Activated CD4-positive, CD25-positive, alpha-beta regulatory T cell (primary cell): ENCODE measurements at places on chromosomes 13 and 19.
A peak's percentile ranks its signal among the peaks of the same experiment; 100 is the strongest.

- no peak for DNase-seq
These were observed 30.1 kb upstream of the METTL21C start for GRCh38 chr13:102724923-102725322.

DNA sequence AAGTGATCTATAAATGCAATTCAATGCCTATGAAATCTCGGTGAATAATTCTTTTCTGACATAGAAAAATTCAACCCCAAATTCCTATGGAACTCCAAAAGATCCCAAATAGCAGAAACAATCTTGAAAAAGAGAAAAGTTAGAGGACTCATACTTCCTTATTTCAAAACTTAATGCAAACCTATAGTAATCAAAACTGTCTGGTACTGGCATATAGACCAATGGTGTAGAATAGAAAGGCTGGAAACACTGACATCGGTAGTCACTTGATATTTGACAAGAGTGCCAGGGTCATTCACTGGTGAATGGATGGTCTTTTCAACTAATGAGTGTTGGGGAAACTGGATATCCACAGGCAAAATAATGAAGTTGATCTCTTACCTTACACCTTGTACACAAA is 637.1 kb upstream of the PCDH9 start:
- no peak for DNase-seq

DNA sequence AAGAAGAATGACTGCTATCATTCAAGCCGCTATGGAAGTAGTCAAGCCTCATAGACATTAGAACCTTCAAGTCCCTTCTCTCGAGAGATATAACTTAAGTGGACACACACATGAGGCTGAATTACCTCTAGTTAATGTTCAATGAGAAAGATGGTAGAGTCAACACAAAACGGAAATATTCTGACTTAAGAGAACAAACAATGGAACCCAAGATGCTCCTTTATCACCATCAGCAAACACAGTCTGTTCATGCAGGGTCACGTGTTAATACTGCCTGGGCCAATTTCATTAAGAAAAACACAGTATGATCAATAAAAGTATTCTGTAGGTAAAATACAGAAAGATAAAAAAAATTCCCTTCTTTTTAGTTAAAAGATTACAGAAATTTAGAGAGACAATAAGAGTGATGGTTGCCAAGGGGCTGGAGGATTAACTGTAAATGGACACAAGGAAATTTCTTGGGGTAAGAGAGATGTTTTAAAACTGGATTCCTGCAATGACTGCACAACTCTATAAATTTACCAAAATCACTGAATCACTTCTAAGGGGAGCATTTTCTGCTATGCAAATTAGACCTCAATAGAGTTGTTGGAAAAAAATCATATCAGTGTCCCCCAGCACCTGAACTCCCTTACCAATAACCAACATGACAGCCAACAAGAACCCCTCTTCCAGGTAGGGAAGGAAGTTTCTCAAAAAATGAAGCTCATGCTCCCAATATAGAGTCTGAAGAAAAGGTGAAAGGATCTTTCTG is 256.6 kb downstream of the ABCC4 start:
- DNase-seq, result no peak

GRCh38 chr19:35063940-35064818 is 22.7 kb downstream of the HPN start:
- DNase-seq, result no peak

GRCh38 chr13:45623516-45624090 is 8.1 kb upstream of the ERICH6B start:
- DNase-seq, result no peak

- no peak for DNase-seq
These were observed 131.5 kb downstream of the IER2 start for GRCh38 chr19:13281567-13282291.

GRCh38 chr19:35889370-35890112 is 10.8 kb downstream of the NFKBID start:
- no peak for DNase-seq

GRCh38 chr13:56412856-56413255 is 727.9 kb upstream of the PRR20A start:
- DNase-seq, result no peak

DNA sequence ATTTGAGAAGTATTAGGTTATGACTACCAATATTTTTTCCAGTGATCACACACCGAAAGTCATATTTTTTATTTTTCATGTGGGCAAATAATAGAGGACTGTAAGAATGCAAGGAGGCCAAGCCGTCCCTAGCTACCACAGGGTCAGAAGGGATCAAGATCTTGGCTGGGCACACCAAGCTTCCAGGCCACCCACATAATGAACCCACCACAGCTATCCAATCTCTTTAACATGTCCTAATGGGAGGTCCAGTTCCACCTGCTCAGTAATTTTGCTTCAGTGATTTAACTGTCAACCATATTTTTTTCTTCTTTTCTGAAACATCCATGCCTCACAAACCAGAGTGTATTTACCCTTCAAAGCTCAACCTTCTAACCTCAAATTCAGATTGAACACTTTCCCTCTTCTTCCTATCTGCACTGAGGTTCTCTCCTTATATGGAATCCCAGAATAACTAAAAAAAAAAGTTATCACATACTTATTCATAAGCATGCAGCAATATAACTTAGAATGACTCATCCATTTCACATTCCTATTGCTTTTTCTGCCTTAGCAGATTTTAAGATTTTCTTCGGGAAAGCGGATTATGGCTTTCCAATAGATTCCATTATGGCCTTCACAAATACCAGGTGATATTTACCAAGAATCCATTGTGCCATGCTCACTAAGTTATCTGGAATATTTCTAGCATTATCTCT is 12.2 kb downstream of the ARGLU1 start:
- DNase-seq, result no peak

GRCh38 chr19:18399008-18399407 is 1.6 kb upstream of the LRRC25 start:
- DNase-seq, result no peak

DNA sequence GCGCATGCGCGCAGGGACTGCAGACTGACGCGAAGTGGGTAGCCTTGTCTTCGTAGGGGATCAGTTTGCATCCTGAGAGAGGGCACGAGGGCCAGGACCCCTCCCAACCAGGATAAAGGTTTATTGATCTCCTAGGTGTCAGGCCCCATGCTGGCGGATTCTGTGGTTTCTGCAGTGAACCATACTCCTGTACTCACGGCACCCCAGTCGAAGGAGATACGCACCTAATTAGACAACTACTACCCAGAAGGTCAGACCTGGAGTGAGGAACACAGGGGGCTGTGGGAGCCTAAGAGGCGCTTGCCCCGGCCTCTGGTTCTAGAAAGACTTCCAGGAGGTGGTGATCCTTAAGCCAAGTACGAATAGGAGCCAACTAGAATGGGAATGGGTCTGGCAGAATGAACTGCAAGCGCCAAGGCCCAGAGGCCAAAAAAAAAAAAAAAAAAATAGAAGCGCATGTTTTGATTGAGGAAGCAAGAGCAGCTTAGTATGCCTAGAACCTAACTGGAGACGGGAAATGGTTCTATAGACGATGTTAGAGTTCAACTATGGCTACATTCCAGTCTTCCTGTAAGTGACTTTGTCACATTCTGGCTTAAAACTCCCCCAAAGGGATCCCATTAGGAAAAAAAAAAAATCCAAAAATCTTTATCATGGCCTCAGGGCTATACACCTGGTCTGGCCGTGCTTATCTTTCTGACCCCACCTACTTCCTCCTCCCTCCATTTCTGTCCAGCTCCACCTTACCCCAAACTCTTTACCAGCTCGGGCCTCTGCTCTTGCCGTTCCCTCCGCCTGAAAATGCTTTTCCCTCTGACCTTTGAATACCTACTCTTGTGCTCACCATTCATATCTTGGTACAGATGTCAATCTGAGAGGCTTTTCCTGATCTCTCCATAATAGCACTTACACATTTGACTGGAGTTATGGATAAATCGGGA is 902 bp upstream of the ZNF428 start:
- no peak for DNase-seq

- no peak for DNase-seq
These were observed 20.1 kb downstream of the FPR3 start for GRCh38 chr19:51815043-51815442.

- DNase-seq, result no peak
These were observed 8.0 kb downstream of the ATP4A start for GRCh38 chr19:35555301-35556005.

DNA sequence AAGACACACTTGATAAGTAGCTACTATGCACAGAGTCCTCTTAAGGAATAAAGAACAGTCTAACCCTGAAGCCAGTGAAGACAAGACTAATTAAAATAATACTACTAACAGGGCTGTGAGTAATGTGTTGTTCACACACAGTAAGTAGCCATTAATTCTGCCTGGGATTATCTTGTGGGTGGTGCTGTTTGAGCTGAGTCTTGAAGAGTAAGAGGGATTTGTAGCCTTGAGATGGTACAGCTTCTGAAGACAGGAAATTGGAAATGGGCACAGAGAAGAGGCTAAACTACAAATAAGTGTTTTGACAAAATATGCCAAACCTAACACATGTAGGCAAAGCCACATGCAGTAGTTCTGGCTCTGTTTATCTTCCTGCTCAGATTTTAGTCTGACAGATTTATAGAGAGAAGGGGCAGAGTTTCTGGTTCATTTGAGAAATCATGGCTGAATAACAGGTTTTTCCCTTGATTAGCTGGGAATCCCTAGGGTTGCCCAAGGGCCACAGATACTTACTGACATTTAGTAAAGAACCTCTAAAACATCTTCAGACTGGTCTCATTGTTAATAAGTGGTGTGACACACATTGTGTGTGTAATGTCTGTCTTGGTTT is 38.0 kb downstream of the ITGBL1 start:
- DNase-seq, result no peak

- no peak for DNase-seq
These were observed 27.6 kb downstream of the SCEL start for GRCh38 chr13:77563111-77563510.

GRCh38 chr13:98487522-98487921 is 89.4 kb downstream of the STK24 start:
- DNase-seq, result no peak

- DNase-seq, result no peak
These were observed 40.6 kb downstream of the CCDC122 start for GRCh38 chr13:43838909-43839308.

- no peak for DNase-seq
These were observed 81.2 kb downstream of the COL4A2 start for GRCh38 chr13:110388108-110388943.

DNA sequence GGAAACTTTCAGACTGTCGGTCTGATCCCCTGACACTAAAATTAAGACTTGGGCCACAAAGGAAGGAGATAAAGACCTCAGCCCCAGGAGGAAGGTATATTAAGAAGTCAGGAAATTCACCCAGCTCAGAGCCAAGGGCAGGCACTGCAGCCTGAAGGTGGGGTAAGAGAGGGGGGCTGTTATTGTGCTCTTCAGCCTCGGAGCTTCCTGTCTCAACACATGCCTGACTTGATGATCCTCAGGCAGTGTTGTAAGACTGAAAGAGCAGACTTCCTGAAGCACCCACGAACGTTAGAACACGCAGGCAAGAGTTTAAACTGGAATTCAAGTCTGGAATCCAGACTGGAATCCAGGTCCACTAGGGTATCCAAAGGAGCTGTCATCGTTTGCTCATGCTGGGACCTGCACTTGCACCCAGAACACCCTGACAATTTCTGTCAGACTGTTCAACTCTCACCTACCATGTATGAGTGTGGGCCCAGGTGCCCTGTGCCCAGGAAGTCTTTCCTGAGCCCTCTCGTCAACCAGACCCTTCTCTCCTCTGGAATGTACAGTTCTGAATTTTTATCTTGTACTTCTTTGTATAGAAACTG is 10.7 kb upstream of the FLT1 start:
- DNase-seq, result no peak

- DNase-seq, result no peak
These were observed 2.7 kb upstream of the MAP2K7 start for GRCh38 chr19:7900931-7901330.

DNA sequence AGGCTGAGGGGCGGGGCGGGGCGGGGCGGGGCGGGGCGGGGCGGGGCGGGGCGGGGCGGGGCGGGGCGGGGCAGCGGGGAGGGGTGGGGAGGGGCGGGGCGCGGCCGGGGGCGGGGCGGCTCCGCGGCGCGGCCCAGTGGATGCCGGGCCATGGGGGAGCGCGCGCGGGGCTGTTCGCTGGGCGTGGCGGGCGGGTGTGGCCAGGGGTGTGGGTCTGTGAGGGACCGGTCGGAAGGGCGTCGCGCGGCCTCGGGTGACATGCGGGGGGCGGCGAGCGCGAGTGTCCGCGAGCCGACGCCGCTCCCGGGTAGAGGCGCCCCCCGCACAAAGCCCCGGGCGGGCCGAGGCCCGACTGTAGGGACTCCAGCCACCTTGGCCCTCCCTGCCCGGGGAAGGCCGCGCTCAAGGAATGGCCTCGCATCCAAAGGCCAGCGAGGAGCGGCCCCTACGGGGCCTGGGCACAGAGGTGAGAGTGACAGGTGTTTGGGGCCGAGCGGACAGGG is at the start of gene ZFP28:
Gene ZFP28 (plus strand): TSS at position 188 of the 503 bp plus-strand sequence. CDS start 71 bp downstream, at position 259.
- DNase-seq, result peak; percentile 68

DNA sequence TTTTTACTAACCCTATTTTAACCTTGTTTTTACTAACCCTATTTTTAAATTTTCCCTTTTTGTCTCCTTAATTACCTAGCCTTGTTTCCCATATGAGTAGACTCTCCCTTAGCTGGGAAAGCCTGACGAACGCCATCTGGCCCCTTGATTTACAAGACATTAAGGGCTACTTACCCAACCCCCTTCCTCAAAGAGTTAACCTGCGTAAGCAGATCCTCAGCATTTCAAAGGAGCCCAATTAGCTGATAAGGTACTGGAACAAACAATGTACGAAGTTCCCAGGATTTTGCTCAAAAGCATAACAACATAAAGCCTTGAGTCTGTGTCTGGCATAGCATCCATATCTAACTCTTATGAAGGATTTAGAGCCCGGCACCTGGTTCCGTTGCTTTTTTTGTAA is 4.7 kb upstream of the MVB12A start:
- DNase-seq, result no peak

GRCh38 chr19:49327878-49328544 is 3.0 kb upstream of the SLC6A16 start:
- no peak for DNase-seq

DNA sequence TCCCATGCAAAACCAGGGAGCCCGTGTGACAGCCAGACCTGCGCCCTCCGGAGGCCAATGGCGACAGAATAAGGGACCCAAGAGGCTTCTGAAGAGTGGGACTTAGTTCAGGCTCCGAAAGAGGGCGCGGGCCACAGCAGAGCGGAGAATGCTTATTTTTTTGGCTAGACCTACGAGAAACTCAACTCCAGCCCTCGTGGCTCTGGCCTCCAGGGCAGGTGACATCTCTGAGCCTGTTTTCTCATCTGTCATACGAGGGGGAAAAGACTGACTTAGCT is 23.0 kb downstream of the DPP9 start:
- DNase-seq, result no peak

- no peak for DNase-seq
These were observed 110.5 kb upstream of the SLITRK1 start for GRCh38 chr13:83992566-83993358.

DNA sequence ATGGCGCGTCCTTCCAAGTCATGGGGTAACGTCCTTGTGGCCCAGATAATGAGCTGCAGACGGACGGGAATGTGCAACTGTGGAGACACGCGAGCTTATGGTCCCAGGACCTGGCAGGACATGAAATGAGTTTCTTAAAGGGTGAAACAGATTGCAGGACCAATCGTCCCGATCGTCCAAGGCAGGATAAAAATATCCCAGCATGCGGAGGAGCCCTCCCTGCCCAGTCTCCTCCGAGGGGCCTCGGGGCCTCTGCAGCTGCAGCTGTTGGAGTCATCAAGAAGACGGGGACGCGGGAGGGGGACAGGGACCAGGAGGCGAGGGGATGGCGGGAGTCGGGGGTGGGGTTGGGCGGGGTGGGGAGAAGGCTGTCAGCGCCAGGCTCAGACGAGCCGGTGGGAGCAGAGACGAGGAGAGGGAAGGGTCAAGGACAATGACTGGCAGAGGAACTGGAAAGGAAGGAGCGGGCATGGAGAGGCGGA is 14.4 kb upstream of the GARIN5A start:
- DNase-seq, result no peak

- DNase-seq, result peak; percentile 28
These were observed 14.5 kb upstream of the CERS4 start for GRCh38 chr19:8194528-8195267.
